ENCODE measurements at places on chromosomes 16 and 17.

- no peak for DNase-seq
Measured at GRCh38 chr16:12460064-12460392, 343.7 kb downstream of the CPPED1 start.

- no peak for DNase-seq
Measured at GRCh38 chr17:49003557-49004511, 6.6 kb downstream of the IGF2BP1 start.

DNA sequence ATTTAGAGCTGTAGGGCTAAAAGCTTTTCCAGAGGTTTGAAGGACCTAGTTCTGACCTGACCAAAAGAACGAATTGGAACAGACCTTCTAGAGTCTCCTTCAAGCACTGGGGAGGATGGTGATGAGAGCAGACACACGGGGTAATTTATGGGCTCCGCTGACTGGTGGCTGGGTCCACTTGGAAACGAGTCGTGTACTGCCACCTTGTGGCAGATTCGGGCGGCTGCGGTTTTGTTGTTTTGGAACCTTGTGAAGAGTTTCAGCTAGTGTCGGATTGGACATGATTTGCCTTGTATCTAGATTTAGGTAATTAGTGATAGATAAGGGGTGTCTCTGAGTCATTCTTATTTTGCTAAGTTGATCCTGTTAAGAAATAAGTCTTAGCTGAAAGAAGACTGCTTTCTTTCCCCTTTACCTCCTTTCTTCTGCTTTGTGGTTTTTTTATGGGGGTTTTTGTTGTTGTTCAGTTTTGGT is 98.9 kb downstream of the AATF start:
- DNase-seq = no peak

- DNase-seq = no peak
Measured at GRCh38 chr17:27284811-27285415, 9.0 kb upstream of the WSB1 start.

DNA sequence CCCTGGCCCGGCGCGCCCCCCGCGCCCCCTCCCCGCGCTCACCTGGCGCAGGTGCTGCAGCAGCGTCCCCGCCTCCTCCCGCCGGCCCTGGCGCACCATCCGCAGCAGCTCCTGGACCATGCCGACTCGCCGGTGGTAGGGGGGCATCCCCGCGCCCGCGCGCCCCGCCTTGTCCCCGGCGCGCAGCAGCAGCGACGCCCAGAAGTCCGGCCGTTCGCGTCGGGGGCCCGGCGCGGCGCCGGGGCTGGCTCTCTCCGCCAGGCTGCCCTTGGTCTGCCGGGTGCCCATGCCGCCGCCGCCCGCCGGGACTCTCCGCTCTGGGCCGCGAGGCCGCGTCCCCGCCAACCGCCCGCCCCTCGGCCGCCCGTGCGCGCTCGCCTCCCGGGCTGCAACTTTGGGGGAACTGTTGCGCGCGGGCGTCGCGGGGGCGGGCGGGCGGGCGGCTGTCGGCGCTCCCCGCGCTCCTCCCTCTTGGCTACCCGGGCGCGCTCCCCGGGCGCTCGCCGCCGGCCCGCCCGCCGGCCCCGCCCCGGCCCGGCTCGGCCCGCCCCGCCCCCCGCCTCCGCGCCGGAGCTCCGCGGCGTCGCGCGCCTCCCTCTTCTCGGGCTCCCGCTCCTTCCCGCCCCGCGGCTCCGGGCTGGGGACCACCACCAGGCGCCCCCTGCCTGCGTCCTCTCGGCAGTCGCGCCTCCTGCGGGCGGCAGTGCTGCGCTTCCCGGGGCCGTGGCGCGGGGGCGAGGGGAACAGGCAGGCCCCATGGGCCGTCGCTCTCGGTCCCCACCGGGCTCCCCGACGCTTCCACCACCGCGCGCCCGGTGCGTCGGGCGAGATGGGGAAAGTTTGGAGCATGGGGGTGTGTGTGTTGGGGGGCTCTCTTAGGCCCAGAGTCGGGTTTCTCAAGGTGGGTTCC is at the start of gene LRRC75A:
LRRC75A (minus strand) TSS at position 491 of the 910 bp plus-strand sequence; CDS start at position 288, 203 bp downstream.
- no peak for DNase-seq

GRCh38 chr16:67150047-67150832 is 558 bp downstream of the B3GNT9 start:
- DNase-seq = no peak

DNA sequence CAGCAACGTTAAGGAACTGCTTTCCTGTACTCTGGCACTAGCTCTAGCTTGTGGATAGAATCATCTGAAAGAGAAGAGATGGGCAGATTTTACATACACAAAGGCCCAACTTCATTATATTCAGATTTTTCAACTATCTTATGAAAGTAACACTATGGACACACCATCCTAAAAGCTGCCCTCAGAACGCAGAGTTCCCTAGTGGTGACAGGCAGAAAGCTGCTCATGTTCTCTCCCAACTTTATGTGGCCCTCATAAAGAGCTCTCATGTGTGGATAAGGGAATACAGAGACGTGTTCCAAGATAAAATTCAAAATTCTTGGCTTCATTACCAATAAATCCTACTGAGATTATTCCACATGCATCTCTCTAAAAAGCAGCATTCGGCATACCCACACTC is 1.5 kb downstream of the CFAP20 start:
- DNase-seq = no peak

DNA sequence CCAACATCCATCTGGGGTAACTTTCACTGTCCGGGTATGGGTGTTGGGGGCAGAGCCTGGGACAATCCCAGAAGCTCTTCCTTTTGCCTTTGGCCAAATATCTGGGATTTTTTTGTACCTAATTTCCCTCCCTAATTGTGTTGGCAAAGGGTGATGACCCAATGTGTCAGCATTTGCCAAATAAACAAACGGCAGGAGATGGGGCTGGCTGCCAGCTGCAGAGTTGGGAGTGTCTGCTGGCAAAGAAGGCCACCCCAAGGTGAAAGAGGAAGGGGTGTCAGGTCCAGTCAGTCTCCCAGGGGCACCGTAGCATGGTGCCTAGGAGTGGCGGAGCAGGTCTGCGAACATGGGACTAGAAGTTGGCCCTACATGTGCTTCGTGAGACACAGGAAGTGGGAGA is 73.0 kb downstream of the SLC6A2 start:
- no peak for DNase-seq

DNA sequence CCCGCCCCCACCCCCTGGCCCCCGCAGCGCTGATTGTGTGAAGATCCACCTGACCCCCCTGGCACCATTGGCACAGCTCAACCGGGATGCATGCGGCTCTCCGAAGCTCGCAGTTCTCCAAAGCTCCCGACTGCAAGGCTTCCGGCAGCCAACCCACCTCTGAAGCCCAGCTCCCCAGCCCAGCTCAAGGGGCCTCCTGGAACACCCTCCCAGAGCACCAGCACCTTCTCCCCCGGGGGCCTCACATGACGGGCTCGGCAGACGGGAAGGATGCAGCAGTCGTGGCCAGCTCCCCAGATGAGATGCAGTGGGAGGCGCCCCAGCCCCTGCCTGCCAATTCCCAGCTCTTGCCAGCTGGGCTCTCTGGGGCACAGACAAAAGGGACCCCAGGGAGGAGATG is 215.3 kb downstream of the ZNF423 start:
- no peak for DNase-seq

DNA sequence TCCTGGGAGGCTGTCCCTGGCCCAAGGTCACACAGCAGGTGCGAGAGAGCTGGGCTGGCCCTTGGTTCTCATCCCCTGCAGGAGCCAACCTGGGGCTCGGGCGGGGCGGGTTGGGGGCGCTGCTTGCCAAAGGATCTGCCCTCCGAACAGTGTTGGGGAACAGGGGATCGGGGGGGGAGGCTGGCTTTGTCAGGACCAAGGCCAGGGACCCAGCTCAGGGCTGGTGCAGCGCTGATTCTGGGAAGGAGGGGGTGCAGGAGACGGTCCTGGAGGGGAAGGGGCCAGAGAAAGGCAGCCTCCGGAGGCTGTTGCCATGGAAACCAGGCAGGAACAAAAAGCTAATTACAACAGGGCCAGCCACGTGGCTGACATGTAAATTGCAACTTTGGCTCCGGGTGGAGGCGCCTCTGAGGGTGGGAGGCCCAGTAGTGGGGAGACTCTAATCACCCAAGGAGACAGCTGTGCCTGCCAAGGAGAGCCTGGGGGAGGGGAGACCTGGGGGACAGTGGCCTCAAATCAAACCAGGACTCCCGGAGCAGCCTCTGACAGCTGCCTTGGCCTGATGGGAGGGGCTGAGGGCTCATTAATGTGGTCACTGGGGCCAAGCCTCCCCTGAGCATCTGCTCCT is 1.3 kb downstream of the TUBB3 start:
- DNase-seq = no peak

GRCh38 chr17:2337544-2338314 is 428 bp downstream of the SGSM2 start:
- no peak for DNase-seq

Data from cortex of kidney (tissue), 1 donor.